ENCODE measurements at places on chromosomes 7 and 10.
A peak's percentile ranks its signal among the peaks of the same experiment; 100 is the strongest.

DNA sequence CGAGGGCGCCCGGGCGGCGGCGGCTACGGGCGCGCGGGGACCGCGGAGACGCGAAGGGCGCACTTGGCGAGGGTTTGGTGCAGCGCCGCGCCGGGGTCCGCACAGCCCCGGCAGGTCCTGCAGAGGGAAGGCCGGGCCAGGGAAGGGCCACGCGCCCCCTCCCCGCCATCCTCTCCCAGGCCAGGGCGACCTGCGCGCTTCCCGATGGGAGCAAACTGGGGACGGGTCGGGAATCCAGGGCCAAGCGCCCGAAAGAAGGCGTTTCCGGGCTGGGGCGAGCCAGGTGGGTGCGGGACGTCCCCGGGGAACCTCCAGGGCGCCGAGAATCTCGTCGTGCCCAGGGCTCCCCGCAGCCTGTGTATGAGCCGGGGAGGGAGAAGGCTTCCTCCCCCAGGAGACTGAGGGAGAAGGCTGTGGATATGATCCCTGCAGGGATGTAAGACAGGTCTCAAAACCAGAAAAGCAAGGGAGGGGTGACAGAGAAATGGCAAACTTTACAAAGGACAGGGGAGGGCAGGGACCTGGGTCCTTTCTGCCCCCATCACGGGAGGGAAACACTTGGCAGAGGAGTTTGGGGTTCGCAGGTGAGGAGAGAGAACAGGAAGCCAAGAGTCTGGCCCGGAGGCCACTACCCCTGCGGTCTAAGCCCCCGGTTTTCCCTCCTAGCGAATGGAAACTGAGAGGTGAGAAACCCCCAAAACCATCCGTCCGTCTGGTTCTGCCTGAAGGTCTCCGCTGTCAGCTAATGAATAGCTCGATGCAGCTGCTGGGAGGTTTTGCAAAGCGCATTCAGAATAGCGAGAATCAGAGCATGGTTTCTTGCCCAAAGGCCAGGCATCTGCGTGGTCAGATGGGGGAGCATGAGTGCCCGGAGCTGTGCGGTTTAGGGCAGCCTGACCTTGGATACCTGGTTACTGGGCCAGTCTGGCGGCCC, 674 bp downstream of the AMZ1 start:
- DNase-seq, result no peak

DNA sequence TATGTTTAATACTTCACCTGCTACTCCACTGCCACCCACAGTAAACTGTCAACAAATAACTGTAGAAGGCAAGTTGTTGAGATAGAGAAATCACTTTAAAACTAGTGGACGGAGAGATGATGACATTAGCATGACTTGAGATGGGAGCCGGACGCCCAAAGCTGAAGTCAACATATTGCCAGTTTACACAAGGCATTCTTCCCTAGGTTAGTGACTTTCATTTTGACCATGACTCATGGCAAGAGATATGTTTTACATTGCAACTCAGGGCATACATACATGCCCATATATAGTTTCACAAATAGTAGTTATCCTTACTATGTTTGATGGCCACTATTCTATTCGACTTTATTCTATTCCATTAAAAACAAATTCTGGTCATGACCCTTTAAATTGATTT, 296.6 kb downstream of the PLXNA4 start:
- DNase-seq, result no peak

DNA sequence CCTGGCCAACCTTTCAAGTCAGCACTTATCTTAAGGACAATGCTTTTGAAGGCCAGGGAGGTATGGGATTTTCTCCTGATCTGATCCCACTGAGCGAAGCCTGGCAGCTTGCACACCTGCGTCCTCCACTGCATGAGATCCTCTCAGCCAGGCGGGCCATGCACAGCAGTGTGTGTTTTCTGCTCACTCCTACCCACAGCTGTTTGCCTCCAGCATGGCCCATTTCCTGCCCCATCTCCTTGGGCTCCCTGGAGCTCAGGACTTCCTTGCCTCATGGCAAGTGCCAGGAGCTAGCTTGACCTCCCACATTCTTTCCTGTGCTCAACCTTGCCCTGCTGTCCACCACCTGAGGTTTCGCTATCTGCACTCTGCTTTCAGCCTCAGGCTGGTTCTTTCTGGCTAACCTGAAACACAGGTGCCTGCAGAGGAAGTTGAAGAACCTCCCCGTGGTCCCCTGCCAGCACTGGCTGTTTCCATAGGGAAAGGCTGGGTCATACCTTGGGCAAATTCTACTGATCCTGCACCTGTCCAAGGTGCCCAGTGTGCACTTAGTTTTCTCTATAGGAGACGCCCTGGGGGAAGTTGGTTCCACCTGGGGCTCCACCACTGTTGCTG, 43.9 kb upstream of the EEPD1 start:
- no peak for DNase-seq

DNA sequence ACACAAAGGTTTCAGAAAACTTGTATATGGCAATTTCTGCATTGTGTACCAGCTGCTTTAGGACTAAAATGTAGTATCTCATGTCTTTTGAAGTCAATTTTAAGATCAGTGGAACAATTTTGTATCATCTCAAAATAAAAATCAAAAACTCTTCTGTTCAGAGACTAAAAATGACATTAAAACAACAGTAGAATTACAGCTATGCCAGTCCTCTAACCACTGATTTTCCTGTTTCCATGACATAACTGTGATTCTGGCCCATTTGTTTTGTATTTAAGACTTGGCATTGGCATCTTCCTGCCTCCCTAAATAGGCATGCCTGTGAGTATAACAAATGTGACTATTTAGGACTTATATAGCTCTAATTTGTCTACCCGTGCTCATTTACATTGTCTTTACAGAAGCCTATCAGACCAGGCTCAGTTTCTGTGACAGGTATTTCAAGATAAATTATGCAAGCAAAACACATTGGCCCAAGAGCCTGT, 29.1 kb upstream of the VPS41 start:
- no peak for DNase-seq

DNA sequence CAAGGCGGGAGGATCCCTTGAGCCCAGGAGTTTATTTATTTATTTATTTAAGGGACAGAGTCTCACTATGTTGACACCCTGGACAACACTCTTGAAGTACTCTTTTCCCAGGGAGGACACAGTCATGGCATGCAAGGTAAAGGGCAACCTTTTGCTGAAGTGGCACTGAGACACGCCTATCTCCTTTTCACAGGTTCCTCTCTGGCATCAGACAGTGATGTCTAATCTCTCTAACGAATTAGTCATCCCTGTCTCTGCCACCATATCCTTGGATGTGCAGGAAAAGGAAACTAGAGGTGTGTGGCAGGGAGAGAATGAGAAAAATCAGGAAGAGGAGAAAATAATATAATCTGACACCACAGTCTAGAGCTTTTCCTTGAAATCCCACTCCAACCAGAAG, 19.5 kb downstream of the CPVL start:
- no peak for DNase-seq

DNA sequence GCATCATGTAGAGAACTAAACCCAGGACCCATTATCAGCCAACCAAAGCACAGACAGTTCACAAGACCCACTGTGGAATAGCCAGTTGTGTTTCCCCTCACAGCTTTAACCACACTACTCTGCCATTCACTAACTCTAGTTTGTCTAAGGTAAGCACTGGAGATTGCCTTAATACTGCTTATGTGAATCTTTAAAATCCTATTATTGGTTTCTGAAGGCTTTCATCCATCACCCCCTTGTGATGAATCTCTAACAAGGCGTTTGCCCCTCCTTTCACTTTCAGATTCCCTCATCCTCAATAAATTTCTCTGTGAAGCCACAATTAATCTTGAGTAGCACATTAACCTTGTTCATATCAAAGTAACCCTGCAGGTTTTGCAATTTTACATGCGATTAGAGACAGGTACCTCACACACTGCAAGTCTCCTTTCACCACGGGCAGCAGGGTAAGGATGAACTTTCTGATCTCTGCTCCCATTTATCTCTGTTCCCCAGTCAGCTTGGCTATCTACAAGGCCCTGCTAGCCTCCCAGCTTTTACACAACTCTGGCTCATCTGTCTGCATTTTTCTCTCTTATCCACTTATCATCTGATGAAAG, 785.6 kb downstream of the REEP3 start:
- no peak for DNase-seq

- no peak for DNase-seq
Observed at GRCh38 chr7:39645482-39646407, 22.4 kb downstream of the RALA start.

DNA sequence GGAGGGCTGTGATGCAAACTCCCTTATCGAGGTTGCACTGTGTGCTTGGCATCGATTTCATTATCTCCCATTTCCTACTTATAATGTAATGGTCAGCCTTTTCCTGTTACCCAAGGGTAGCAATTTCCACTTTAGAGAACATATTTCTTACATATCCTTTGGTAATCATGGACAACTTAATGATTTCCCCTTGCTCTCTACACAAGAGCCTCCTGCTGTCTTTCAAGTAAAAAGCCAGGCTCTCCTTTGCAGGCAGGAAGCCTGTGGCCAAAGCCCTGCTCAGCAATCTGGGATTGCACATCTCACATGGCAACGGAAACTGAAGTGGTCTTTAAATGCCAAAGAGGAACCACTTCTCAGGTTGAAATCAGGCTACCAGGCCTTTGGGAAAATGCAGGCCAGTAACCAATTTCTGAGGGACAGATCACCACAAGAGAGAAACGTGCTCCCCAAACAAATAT, 86.7 kb upstream of the IKZF1 start:
- DNase-seq, result no peak

- DNase-seq, result no peak
Observed at GRCh38 chr7:138023618-138024342, 21.9 kb upstream of the CREB3L2 start.

DNA sequence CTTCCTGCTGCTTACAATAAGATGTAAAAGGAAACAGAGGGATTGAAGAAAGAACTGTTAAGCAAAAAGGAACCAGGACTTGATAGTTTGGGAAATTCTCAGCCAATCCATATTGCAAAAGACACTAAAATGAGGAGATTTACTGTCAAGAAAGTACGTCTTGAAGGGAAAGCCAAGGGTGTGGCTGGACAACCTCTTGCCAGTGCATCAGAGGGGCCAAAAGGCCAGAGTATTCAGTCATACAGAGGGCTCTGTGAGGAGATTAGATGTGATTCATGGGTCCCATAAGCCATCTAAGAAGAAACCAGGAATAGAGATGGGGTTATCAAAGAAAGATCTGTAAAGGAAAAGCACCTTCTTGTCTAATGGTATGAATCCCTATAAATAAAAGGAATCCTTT, 25.4 kb upstream of the NPVF start:
- no peak for DNase-seq

- DNase-seq, result no peak
Observed at GRCh38 chr7:98559958-98560357, 57.1 kb upstream of the NPTX2 start.

- DNase-seq, result no peak
Observed at GRCh38 chr7:106535234-106535932, 125.6 kb downstream of the CCDC71L start.

DNA sequence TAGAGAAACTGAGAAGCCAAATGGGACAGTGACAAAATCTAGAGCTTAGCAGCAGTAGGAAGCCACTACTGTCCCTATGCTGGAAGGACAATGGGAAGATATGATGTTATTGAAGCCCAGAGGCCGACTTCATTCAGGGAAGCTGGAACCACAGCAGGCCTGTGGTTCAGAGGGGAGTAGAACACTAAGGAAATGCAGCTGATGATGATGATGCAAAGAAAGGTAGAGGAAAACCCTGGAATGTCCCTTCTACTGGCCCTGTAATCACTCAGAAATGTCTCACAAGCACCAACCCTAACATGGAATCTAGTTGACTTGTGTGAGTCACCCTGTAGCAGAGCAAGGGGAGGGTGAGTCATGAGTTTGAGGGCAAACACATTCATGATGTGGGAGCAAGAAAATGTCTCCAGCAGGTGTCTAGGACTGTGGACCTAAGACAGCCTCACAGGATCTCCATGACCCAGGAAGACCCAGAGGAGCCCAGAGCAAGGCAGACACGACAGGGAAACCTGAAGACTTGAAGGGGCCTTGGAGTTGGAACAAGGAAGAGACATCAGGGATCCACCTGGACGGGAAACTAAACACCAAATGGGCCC, 37.0 kb upstream of the LRRC17 start:
- DNase-seq, result no peak

DNA sequence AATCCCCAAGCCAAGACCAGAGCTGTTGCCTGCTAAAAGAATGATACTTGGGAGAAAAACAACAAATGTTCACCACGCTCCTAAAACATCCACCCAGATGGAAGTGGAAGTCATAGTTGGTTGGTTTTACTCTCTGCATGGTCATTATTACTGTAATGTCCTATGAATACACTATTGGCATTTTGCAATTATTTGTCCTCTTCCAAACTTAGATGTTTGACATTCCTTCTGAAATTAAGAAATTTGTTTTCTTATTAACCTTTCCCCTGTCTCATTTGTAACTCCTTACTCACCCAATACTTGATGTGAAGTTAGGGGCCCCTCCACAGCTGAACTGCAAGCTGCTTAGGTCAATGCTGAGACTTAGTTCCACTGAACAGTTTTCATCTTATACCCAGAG, 383.3 kb downstream of the INHBA start:
- DNase-seq, result no peak

DNA sequence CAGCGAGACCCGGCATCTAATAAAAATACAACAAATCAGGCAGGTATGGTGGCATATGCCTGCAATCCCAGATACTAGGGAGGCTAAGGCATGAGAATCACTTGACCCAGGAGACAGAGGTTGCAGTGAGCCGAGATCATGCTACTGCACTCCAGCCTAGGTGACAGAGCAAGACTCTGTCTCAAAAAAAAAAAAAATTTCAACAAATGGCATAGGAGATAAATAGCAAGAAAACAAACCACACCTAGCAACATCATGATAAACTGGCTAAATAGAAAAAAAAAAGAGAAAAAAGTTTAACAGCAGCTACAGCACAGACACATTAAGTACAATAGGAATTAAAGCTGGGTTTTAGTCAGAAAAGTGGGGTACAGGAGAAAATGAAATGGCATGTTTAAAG, 1034.6 kb upstream of the LRRN3 start:
- DNase-seq, result no peak

DNA sequence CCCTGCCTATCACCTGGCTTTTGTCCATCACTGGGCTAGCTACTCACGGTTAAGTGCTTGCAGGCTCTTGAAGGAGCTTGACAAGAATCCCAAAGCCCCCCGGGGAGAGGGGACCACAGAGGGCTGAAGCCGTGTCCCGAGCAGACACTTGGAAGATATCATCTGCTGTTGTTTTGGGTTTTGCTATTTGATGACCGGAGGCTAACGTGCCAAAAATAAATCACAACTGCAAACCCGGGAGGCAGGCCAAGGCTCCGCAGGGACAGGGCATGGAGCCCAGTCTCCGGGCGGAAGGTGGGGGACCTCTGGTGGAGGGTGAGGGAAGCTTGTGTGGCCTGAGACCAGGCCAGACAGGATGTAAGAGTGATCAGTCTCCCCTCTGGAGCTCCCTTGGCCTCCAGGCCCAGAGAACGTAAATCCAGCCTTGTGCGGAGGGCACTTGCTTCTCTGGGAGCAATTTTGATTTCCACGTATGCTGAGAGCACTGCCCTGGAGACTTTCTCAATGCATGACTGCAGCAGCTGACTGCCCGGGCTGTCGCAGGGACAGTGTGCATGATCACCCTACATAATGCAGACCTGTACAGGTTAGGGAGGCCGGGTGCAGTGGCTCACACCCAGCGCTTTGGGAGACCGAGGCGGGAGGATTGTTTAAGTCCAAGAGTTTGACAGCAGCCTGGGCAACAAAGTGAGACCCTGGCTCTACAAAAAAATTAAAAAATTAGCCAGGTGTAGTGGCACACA, at the start of gene PHKG1:
Gene PHKG1 (minus strand): TSS at position 164 of the 743 bp plus-strand sequence. CDS start 4,011 bp downstream, outside the sequence.
- DNase-seq, result peak; percentile 77

- DNase-seq, result no peak
Observed at GRCh38 chr10:110798340-110798739, 73.4 kb upstream of the PDCD4 start.

Measured in hindlimb muscle (tissue), 1 donor.